Nucleus accumbens (tissue), 56 donors: ENCODE measurements at places on chromosomes 4 and X.

- no peak for DNase-seq
These were observed 1.2 kb upstream of the BLTP1 start for GRCh38 chr4:122150931-122151330.

- no peak for DNase-seq
These were observed 82.5 kb downstream of the GPAT3 start for GRCh38 chr4:83618431-83618830.

DNA sequence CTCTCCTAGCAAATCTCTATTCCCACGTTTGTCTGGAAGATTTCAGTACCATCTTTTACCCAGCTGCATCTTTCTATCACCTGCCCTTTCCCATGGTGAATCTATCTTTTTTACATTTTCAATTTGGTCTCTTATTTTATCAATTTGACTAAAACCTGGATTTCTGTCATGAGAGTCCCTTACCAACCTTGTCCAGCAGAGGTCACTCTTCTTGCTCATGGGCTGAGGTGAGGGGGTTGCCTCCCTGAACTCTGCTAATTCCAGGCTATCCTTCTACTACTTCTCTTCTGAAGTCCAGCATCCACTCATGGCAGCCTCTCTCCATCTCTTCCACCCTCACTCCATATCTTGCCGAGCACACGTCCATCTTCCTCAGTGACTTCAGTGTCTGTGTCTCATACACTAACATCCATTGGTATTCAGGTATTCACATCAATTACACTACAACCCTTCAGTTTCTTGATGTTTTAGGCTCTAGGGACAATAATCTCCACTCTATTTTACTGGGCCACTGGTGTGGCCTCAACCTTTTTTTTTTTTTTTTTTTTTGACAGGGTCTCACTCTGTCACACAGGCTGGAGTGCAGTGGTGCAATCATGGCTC is 17.8 kb upstream of the ZNF827 start:
- no peak for DNase-seq

- no peak for DNase-seq
These were observed 91.9 kb upstream of the MAPK10 start for GRCh38 chr4:86451560-86452330.

DNA sequence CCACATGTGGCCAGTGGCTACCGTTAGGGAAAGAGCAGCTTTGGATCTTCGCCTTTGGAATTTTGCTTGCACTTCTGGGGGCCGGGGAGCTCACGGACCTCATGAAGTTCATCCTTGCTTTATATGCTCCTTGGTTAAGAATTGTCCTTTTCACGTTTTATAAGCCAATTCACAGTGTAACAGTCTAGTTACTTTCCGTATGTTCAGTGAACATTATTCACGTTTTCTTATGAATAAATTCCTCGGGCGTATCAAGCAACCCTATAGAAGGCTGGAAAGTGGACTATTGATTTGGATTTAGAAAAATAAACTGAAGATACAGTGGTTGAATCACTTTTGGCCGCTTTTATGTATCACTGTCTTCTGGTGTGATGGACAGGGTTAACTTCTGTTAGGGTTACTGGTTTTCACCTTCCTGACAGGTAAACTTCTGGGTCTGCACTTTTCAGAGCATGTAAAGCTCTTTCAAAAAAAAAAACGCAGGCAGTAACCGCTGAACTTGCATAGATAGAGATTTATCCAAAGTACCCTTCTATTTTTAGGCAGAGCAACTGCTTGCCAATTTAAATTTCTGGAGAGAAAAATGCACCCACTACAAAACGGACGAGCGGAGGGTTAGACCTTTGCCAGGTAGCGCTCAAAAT is 569 bp upstream of the PDLIM5 start:
- no peak for DNase-seq

DNA sequence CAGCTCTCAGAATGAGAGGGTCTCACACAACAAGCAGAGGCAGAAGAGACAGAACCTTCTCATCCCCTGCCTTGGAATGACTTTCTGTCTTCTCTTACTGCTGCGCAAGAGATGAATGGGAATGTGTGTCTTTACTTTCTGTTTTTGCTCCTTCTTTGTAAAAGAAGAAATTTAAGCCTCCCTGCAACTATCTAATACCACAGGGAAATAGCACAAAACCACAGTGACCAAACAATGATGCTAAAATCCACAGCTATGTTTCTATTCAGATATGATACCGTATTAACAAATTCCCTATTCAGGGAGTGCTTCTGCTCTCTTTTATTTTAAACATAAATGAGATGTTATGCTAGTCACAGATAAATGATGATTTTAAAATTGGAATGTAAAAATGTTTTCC is 173.8 kb upstream of the RAI2 start:
- no peak for DNase-seq

GRCh38 chrX:153640736-153641575 is 6.0 kb upstream of the DUSP9 start:
- DNase-seq: no peak

GRCh38 chr4:53205970-53206369 is 159.9 kb downstream of the SCFD2 start:
- DNase-seq: no peak

GRCh38 chr4:177092807-177093206 is 216.9 kb upstream of the NEIL3 start:
- no peak for DNase-seq

GRCh38 chr4:3306450-3306849 is 13.6 kb downstream of the RGS12 start:
- no peak for DNase-seq

DNA sequence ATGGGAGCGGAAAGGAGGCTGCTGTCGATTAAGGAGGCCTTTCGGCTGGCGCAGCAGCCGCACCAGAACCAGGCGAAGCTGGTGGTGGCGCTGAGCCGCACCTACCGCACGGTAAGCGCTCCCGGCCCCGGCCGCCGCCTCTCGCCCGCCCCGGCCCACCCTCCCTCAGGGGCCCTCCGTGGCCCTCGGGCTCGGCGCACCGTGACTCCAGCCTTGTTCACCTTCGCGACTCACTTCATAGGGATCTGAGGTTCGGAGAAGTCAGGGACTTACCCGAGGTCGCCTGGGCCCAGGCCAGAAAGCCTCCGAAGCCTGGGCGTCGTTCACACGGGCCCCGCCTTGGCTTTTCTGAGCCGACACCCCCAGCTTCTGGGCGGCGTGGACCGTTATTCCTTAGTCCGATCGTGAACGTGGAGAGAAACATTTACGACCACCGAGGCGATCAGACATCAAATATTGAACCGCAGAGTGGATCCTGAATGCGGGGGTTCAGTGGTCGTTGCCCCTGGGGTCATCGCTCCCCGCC is 362 bp downstream of the NCAPG start:
- no peak for DNase-seq

DNA sequence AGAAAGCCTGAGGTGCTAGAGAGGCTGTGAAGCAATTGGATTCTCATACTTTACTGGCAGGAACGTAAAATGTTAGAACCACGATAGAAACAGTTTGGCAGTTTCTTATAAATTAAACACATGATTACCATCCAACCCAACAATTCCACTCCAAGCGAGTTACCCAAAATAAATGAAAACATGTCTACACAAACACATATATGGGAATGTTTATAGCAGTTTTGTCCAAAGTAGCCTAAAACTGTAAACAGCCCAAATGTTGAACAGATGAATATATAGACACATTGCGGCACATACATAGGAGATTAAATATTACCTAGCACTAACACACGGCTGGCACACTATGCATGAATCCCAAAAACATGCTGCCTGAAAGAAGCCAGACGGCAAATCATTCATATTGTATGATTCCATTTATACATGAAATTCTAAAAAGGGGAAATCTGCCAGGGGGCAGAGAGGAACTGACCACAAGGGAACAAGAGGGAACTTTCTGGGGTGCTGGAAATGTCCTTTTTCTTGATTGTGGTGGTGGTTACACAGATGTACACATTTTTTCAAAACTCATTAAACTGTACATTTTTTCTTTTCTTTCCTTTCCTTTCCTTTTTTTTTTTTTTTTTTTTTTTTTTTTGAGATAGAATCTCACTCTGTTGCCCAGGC is 50.4 kb upstream of the SLC25A4 start:
- no peak for DNase-seq

DNA sequence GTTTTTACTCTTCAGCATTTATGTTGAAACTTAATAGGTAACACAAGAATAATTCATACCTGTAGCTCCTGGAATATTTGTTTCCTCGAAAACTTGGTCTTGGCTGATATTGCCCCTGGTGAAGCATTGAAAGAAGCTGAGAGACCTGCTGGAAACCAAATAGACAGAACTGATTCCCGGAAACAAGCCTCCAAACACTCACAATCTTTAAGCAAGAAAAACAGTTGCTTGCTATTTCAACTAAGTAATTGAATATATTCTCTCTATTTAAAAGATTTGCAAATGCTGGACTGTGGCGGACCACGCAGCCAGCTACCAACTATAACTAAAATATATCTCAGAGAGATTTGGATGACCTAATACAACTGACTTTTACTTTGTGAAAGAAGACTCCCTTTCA is 3.6 kb downstream of the PCDH18 start:
- DNase-seq: no peak

DNA sequence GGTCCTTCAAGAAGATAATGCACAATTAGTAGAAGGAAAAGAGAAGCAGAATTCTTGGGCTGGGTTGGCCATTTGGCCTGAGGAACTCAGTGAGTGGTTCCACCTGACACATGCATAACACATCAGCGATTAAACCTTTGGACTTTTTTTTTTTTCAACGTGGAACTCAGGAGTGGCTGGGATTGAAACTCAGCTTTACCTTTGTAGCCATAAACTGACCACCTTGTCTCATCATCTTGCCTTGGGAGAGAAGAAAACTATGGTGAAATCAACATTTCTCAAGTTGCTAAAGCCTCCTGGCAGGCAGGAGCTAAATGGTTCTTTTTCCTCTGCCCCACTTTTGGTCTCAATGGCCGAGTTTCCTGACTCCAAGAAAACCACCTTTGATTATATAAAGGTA is 16.3 kb downstream of the PTTG2 start:
- no peak for DNase-seq

DNA sequence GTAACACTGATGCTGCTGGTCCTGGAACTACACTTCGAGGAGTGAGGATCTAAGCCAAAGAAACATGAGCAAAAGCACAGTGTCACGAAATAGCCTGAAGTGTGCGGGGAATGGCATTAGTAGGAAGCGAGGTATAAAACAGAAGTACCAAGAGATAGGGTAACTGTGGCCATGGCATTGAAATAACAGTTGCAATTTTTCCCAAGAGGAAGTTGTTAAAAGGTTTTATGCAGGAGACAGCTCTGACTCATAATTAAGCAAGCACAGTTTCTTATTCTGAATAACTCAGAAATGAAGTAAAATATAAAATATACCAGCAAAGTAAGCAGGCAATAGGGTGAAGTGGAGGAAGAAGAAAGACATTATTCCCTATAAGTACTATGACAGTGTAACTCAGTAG is 90.3 kb upstream of the TMEM150C start:
- no peak for DNase-seq

GRCh38 chr4:11589676-11590075 is 161.0 kb upstream of the HS3ST1 start:
- no peak for DNase-seq

- no peak for DNase-seq
These were observed 1005.5 kb upstream of the GRID2 start for GRCh38 chr4:91298156-91298700.
